ENCODE measurements at places on chromosomes 6 and 20.

DNA sequence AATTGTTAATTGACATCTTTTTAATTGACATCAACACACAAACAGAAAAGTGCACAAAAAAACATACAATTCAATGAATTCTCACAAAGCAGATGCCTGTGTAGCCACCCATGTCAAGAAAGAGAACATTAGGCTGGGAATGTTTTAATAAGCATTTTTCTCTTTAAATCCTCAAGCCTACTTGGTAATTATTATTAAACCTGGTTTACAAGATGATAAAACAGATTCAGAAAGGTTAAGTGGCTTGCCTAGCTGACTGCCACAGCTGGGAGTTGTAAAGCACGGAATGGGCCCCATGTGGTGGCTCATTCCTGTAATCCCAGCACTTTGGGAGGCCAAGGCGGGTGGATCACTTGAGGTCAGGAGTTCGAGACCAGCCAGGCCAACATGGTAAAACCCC lies 90.0 kb upstream of the AKAP12 start:
- DNase-seq, result no peak

GRCh38 chr6:905556-905955 lies 212.6 kb upstream of the EXOC2 start:
- no peak for DNase-seq

- DNase-seq, result no peak
Measured at GRCh38 chr6:40986364-40986763, 52.7 kb downstream of the UNC5CL start.

GRCh38 chr20:59777814-59778575 lies 155.4 kb downstream of the SYCP2 start:
- DNase-seq, result no peak

- DNase-seq, result no peak
Measured at GRCh38 chr6:155062866-155063341, 67.8 kb downstream of the TIAM2 start.

DNA sequence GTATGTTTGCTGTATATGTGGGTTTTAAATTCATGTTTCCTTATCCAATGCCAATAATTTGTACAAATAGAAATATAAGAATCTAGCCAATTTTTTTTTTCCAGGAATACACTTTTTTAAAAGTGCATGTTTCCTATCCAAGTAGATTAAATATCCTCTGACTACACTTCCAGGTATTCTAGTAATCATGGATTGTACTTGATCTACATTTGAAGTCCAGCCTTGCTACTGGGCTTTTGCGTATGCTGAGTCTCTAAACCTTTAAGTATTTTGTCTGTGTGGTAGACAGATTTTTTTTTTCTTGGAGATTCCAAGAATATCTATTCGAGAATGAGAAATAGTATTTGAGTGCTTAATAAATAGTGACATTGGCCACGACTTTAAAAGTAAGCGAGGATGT lies 188.3 kb downstream of the SASH1 start:
- no peak for DNase-seq

DNA sequence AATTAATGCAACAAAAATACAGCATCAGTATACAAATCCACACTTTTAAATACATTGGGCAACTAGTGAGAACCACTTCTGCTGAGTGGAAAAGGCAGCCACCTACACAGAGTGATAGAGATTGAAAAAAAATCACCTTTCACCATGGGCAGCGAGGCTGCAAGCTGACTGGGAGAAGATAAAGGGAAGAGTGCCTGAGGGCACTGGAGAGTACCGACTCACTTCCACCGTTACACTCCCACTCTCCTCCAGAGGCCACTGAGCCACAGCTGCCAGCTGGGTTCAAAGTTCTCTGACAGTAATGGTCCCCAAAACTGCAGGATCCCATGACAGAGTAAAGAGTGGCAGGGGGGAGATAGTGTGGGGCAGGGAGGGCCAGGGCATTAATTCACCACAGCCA lies 24.1 kb downstream of the PXT1 start:
- DNase-seq, result no peak

DNA sequence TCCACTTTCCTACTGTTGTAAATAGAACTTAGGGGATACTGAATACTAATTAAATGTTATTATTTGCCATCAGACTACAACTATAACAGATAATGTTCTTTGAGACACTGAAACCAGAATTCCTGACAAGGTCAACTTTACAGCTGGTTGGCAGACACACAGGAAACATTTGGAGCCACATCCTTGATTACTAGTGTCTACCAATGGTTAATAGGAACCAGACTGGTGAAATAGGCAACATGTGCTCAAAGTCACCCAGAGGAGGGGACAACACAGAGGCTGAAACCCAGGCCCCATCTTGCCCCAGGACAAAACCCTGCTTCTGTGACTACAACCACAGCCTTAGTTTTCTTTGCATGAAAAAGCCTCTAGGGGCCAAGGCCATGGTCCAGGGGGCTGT lies 47.8 kb upstream of the NT5E start:
- DNase-seq, result no peak

DNA sequence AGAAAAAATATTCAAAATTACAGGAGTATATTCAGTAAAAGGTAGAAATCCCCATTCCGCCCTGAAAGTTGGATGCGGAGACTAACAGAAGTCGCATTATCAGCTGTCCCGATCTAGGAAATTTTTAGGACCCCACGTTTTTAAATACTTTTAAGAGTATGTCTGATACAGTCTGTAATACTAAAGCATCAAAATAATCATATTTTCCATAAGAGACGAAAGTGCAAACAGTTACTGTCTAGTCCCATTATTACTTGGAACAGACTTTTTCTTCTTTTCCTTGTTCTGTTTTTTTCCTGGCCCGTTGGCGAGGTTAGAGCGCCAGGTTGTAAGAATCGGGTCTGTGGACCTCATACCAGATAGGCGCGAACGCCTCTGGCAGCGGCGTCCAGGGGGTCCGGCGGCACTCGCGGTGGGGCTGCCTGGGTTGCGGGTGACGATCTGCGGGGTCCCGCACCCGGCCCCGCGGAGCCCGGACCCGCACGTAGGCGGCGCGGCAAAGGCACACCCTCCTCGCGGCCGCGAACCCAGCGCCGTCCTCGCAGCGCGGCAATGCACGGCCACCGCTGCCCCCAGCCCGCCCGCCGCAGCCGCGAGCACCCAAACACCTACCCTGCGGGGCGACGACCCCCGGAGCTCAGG lies 460 bp downstream of the PLAGL1 start:
- DNase-seq, result no peak

GRCh38 chr6:4575714-4576113 lies 200.5 kb upstream of the CDYL start:
- DNase-seq, result no peak

GRCh38 chr6:21729431-21729830 lies 135.9 kb downstream of the SOX4 start:
- no peak for DNase-seq

DNA sequence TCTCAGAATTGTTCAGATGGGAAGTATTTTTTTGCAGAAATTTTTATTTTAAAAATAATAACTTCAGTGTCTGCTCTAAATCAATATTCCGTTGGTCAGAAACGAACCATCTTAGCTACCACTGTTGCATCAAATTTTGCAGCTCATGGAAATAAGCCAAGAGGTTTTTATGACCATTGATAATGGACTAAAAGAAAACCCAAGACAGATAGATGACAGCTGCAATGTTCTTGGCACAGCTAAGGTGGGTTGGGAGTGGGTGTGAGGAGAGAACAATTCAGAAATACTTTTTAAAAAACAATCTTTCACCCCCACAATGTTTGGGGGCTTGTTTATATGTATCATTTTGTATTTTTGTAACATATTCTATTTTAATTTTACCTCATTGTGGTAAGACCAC lies 121.1 kb downstream of the PDE7B start:
- DNase-seq, result no peak

DNA sequence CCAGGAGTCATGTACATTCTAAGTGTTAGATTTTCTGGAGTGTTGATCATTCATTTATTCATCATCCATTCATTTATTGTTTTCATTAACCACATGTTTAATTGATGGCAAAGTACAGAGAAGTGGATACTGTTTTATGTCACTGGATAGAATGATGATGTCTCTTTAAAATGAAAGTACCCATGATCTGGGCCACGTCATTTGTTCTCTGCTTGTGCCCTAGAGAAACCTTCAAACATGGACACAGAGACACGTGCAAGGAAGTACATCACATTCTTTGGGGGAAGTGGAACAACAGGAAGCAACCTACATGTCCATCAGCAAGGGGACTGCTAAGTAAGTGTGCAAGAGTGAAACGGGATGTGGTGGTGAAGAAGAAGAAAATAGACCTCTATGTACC lies 75.8 kb upstream of the TSHZ2 start:
- no peak for DNase-seq

- DNase-seq, result no peak
Measured at GRCh38 chr6:58113960-58114359, 796.5 kb downstream of the PRIM2 start.

DNA sequence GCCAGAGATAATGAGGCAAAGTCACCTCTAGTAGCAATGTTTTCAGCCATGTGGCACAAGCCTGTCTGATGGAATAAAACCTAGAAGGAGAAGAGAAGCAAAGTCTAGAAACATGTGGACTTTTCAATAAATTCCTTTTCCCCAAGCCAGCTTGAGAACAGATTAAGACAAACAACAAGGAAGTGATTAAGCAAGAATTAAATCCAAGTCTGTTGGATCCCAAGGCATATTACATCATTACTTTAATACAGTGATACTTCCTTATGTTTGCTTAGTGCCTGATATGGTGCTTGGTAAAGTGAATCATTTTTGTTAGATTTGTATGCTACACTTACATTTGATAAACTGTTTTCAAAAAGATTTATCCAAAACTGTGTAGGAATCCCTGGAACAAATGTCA lies 260.3 kb upstream of the FAM83B start:
- DNase-seq, result no peak

GRCh38 chr6:2971420-2972218 lies at the start of gene SERPINB6:
Gene SERPINB6 (minus strand): TSS chr6:2971567. CDS start chr6:2959332, 12,235 bp downstream.
- DNase-seq, result no peak

DNA sequence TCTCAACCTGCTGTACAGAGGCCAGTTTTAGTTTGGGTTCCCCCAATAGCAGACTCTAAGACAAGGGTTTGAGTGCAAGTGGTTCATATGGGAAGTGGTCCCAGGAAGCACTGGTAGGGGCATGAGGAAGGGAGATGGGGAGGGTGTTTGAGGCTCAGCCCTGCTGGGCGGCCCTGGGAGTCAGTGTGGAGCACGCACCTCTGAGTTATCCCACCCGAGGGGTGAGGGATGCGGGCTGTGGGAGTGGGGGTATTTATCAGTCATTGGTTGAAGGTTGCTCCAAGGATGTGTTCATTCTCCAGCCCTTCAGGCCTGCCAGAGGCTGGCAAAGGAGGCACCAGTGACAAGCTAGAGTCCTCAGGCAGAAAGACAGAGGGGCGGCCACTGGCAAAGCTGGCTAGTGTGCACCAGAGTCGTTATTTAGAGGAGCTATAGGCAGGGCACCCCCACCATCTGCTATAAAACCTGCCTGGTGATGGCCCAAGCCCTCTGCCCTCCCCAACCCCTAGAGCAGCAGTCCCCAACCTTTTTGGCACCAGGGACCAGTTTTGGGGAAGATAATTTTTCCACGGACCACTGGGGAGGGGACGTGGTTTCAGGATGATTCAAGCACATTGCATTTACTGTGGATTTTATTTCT lies 16.5 kb downstream of the PXMP4 start:
- no peak for DNase-seq

DNA sequence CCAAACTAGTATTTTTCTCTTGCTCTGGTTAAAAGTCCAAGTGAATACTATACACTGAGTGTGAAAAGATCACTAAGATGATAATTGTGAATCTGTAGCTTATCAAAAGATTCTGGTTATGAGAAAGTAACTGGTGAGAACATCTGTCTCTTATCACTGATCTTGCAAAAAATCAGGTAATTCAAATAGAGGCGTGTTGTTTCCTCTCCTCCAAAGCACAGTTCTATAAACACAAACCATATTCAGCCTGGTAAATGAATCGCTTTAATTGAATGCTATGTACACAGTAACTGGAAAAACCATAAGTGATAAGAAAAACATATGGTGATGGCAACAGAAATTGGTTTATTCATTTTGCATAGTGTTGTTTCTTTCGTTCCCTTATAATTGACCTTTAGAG lies 161.0 kb downstream of the RALGAPA2 start:
- no peak for DNase-seq

- no peak for DNase-seq
Measured at GRCh38 chr6:157864185-157864761, 41.2 kb downstream of the SNX9 start.

DNA sequence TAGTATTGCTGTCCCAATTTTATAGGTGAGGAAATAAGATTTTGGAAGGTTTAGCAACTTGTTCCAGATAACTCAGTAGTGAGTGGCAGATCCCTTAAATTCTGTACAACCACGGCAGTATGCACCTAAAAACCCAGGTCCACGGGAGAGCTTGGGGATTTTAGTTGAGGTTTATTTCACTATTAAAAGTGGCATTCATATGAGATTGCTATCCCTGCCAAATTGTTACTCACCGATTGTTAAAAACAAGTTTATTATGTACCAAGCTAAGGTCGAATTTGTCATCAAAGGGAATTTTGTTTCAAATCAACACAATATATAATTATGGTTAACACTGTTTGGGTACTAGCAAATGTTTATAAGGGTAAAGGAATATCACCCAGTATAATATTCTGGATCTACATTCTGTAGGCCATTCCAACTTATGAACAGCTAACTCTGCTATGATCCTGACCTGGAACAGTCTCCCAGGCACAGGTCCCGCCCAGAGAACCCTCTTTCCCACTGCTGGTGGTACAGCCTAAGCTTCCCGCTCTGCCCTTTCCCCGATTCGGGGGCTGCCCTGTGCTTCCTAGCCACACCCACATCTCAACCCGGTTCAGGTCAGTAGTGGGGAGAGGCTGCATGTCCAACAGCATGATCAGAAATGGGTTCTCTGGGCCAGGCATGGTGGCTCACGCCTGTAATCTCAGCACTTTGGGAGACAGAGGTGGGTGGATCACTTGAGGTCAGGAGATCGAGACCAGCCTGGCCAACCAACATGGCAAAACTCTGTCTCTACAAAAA lies 24.9 kb downstream of the GPLD1 start:
- no peak for DNase-seq

GRCh38 chr6:11425431-11425871 lies 112.1 kb upstream of the TMEM170B start:
- DNase-seq, result no peak

GRCh38 chr6:16413399-16413798 lies 175.0 kb downstream of the GMPR start:
- no peak for DNase-seq

DNA sequence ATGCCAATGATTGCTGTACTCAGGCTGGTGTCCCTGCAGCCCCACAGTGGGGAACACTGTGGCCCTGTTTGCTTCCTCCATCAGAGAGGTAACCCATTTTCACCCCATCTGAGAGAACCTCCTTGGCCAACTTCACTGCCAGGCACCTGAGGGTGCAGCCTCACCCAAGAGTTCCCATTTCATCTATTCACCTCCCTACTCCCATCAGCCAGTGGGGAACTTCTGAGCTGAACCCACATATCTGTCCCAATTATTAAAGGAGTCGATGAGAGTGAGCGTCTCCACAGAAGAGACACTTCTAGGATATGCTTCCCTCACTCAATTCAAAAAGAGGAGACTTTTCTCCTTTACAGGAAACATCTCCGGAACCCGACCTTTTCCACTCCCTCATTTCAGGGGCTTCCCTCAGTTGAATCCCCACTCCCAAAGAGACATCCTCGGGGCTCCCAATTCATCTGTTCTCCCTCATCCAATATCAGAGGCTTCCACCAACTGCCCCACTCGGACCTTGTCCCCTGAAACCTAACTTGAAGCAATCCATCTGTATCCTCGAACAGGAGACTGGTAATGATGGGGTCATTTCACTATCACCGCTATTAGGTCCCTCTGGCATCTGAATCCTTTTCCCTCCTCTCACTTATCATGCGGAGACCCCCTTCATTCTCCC lies 988 bp downstream of the UBE2V1 start:
- no peak for DNase-seq

- no peak for DNase-seq
Measured at GRCh38 chr6:88008411-88008810, 39.2 kb upstream of the SPACA1 start.

GRCh38 chr6:22613051-22613450 lies 43.7 kb downstream of the HDGFL1 start:
- DNase-seq, result no peak
